ENCODE measurements at places on chromosomes 4 and X.

DNA sequence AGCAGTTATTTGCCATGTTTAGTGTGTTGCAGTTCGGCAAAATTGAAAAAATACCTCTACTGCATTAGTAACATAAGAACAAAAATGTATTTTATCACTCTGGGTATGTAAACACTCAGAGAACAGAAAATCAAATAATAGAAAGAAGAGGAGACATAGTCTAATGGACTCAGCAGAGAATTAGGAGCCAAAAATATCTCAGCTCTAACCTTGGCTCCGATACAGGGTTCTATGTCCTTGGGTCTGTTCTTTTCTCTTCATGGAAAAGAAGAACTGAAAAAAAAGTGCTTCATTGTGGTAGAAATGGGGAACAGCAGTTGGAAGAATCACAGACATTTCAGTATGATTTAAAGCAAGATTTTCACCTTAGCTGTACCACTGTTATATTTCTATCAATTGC is 240.5 kb upstream of the CXXC4 start:
- DNase-seq = no peak

- DNase-seq = no peak
These were observed 55.5 kb upstream of the CLCN4 start for GRCh38 chrX:10101269-10101668.

DNA sequence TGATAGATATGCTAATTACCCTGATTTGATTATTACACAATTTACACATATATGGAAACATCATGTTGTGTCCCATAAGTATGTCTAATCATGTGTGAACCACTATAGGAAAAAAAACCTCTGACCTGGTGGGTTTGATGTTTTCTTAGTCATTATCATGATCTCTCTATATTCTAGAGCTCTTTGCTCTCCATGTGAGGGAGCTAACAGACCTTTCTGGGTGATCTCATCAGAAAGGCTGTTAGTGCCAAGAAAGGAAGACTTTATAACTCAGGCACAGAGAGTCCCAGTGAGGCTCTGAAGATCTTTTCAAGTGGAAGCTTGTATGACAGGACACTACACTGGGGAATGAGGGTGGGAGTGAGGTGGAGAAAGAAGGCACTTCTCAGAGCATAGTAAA is 527.7 kb upstream of the MAGEB2 start:
- no peak for DNase-seq

DNA sequence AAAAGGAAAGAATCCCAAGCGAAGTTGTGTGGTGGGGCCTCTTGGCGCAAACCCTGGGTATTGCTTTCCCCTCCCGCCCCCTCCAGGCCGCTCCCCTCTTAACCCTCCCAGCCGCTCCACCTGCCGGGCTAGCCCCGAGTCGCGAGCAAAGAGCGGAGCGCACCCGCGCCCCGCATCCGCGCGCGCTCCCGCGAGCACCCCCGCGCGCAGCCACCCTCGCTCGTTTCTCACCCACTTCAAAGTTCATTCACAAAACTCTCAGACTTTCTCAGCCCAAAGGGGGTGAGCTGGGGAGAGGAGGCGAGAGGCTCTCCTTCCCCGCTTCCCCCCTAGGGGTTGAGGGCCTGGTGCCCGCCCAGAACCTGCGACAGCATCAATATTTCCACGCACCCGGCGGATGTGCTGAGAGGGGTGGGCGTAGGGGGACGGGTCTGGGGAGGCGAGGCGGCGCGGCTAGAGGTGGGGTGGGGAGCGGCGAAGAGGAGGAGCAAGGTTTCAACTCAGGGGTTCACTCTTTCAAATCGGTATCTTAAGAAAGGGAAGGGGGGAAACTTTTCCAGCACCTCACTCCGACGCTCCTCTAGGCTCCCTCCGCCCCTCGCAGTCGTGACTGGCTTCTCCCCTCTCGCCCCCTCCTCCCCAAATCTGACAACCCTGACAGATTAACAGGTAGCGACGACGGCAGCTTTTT is 1.8 kb downstream of the MAML3 start:
- DNase-seq = no peak

- no peak for DNase-seq
These were observed 121.1 kb downstream of the REPS2 start for GRCh38 chrX:17067534-17067933.

- no peak for DNase-seq
These were observed 117.8 kb upstream of the NKX1-1 start for GRCh38 chr4:1523907-1524636.

- DNase-seq = no peak
These were observed 835 bp upstream of the NFKB1 start for GRCh38 chr4:102500352-102500695.

DNA sequence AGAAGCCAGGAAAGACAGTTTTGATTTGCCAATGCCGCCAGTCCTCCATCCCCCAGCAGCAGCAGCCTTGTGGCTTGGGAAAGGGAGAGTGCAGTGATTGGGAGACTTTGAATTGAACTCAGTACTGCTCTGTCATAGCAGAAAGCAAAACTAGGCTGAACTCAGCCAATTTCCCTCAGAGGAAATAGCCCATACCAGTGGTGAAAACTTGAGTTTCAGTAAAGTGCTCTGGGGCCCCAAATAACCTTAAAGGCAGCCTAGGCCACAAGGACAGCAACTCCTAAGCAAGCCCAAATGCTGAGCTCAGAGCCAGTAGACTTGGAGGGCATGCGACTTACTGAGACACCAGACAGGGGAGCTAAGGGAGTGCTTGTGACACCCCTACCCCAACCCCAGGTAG is 2.0 kb upstream of the PROM1 start:
- no peak for DNase-seq

DNA sequence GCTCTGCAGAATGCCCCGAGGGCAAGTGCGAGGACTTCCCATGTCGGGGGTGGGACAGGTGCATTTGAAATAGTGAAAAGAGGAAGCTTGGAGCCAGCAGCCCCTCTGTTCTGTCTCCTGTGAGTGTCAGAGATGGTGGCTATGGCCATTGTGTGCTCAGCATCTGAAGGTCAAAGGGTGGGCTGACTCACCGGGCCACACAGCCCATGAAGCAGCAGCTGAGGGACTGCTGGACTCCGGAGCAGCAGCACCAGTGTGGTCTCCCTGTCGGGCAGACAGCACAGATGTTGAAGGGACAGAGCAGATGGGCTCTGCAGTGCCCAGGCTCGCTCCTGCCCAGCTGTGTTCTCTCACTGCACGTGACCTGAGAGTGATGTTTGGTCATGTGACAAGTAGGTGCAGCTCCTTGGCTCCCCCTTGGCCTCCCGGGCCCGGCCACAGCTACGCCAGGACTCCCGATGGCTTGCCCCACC is 53.5 kb downstream of the TBC1D14 start:
- no peak for DNase-seq

- peak; percentile 26 for DNase-seq
These were observed 245.6 kb downstream of the THOC2 start for GRCh38 chrX:123487236-123487635.

DNA sequence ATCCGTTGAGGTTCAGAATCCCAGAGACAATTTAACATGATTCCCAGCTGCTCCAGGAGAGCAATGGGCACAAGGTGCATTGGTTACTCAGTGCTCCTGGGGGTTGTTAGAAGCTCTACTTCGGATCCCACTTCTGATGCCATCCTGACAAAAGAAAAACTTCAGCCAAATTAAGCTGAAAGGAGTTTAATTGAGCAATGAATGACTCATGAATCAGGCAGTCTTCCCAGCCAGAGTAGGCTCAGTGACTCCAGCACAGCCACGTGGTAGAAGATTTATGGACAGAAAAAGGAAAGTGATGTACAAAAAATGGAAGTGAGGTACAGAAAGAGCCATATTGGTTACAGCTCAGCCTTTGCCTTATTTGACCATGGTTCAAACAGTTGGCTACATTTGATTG is 95.7 kb downstream of the PWWP3B start:
- DNase-seq = no peak

- DNase-seq = no peak
These were observed 4.3 kb downstream of the ZFX start for GRCh38 chrX:24153796-24154189.

DNA sequence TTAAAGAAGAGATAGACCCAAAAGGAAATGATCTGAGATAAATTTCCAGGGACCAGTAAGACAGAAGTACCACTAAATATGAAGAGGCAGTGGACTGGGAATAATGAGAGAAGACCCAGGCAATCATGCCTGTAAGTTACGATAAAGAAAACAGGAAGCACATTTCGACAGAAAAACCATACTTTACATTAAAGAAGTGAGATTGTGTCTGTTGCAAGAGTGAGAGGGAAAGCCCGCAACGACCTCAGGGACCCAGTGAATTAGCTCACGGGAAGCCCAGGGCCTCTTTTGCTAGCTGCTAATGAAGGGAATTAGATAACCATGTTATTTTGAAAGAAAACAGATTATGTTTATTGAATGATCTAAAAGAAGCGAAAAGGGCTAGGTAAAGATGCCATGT is 28.9 kb upstream of the ACSL1 start:
- no peak for DNase-seq

DNA sequence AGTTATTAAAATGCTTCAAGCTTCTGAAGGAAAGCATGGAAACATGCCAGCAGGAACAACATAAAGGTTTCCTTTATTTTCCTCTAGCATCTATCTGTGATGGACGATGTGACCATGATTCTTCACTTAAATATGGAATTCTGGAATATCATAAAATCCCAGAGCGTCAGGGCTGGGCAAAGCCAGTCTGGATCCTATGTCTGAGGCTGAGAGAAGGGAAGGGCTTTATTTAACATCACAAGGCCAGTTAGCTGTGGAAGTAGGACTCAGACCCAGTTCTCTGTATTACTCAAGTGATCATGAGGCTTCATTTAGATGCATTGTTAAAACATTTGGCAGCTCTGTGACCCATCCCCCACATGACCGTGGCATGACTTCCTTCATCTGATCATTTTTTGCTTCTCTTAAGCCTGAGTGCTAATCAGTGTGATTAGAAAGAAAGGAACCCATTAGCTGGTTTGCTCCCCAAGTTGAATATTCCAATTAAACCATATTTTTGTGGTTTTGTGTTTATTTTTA is 40.9 kb upstream of the EOLA2 start:
- DNase-seq = no peak

DNA sequence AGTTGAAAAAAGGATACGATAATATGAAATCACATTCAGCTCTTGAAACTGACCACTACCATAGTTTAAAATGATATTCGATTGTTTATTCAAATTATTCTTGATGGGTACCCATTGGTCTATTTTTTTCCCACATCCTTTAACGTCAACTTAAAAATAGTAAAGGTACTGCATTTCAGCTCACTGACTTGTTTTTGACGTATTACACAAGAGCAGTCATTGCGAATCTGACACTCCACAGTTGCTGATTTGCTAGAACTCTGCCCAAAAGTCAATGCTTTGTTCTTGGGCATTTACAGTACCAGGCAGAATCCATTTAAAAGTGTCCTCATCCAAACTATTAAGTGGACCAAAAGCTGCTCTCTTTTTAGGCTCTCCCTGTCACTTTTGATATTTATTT is 1.2 kb upstream of the PDS5A start:
- DNase-seq = no peak

DNA sequence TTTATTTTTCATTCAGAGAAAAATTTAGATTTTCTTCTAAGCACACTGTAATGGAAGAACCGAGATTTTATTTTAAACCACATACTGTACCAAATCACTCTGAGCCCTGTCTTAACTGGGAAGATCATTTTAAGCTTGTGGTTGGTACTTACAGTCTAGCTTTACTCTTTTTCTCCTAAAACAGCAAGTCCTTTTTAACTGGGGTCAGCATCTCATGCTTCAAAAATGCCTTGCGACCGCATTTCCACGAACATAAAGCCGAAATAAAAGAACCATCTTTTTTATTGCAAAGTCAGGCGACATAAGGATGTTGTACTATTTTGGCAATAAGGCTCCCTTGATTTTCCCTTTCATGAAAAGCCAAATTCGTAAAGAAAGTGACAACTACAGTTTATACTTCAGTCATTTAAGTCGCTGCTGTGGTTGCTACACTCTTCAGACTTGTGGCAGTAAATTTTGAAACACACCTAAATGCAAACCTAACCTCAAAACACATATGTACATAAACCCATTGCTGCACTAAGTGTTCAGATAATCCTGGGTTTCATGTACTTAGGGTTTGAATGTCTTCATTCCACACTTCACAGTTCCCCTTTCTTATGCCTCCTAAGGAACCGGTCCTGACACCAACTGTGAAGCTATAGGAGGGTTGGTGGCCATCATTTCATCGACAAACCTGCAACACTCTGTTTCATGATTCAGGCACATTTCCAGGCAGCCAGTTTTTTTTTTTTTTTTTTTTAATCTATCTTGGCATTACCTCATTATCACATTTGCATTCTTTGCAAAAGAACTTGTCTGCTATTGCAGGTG is 3.0 kb downstream of the STOX2 start:
- no peak for DNase-seq

DNA sequence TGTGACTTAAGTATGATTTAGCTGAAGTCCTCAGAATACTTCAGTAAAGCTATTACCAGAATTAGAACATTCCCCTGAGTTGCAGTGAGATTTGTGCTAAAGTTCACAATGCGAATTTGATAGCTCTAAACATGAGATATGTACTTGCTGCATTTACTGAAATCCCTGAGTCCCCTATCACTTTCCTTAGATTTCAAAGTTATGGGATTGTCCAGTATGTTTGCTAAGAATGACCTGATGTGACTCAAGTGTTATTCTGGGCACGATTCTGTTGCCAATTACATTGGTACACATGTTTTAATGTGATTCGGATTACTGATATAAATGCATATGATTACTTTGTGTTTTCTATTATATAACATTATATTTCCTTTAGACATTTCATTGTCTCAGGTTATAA is 91.3 kb upstream of the AMOT start:
- no peak for DNase-seq

- no peak for DNase-seq
These were observed 133.6 kb upstream of the QRFPR start for GRCh38 chr4:121514443-121514842.

DNA sequence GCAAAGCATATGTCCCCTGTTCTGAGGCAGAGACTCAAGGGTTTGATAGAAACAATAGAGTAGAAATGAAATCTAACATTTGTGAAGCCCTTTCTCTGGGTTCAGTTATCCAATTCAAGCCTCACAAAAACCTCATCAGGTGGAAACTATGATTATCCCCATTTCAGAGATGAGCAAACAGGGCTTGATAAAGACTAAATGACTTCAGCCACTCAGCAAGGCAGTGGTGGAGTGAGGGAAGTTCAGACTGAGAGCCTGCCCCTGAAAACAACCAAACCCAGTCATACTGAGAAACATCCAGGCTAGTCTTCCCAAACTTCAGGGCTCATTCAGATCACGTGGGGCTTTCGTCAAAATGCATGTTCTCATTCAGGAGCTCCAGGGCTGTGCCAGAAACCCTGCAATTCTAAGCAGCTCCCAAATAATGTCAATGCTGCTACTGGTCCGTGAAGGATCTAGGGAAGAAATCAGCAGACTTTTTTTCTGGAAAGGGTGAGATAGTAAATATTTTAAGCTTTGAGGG is 109.6 kb upstream of the KIT start:
- DNase-seq = no peak

DNA sequence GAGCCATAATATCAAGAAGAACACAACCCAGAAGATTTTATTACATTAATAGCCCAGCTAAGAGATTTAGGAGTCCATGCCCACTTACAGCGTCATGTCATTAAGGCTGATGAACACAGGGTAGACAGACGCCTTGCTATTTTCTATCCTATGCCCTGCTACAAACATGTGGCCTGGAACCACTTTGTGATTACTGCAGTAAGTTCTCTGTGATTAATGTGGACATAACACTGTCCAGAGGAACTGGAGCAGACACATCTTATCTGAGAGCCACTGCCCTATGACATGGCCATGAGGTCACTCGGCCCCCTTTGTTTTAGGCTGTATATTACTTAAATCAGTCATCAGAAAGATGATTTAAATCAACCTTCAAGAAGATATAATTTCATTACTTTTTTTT is 211.7 kb downstream of the MAML3 start:
- DNase-seq = no peak

Data from AG04449 (cell line).